BJ (cell line): ENCODE measurements at places on chromosomes 5 and 9. TPM values are rescaled to one million over a fixed set of nuclear protein-coding genes. Genes with fewer than 3 reads are reported as not detected.

The SLC34A1 gene
- not detected in 2 replicates for polyA plus RNA-seq

The TGFBI gene
- 987 and 1,228 TPM in 2 replicates for polyA plus RNA-seq

The CD14 gene
- 0.69 and 1.9 TPM in 2 replicates for polyA plus RNA-seq

The DNAI1 gene
- polyA plus RNA-seq = not detected in 2 replicates

The GPRIN1 gene
- 1.9 and 2.4 TPM in 2 replicates for polyA plus RNA-seq

The PIGO gene
- 18.7 and 26.9 TPM in 2 replicates for polyA plus RNA-seq

The CMBL gene
- 23.8 and 29.9 TPM in 2 replicates for polyA plus RNA-seq

The DCTN3 gene
- polyA plus RNA-seq = 74.7 and 149 TPM in 2 replicates

The TAF11L10 gene
- polyA plus RNA-seq = not detected in 2 replicates

The NUDT12 gene
- polyA plus RNA-seq = 3.4 and 7.7 TPM in 2 replicates

The INSL4 gene
- polyA plus RNA-seq = not detected in 2 replicates

The GCNT1 gene
- 23.0 and 39.3 TPM in 2 replicates for polyA plus RNA-seq

The TLE1 gene
- polyA plus RNA-seq = 8.8 and 9.6 TPM in 2 replicates

The IFNB1 gene
- polyA plus RNA-seq = not detected in 2 replicates

The LRRC19 gene
- polyA plus RNA-seq = not detected in 2 replicates

The AGXT2 gene
- polyA plus RNA-seq = not detected in 2 replicates

The ZBED3 gene
- polyA plus RNA-seq = 5.0 and 6.2 TPM in 2 replicates

The CCL19 gene
- polyA plus RNA-seq = not detected in 2 replicates

The GFPT2 gene
- 4.7 and 6.1 TPM in 2 replicates for polyA plus RNA-seq

The DNM1 gene
- polyA plus RNA-seq = 6.4 and 8.4 TPM in 2 replicates

The SPACA9 gene
- polyA plus RNA-seq = 3.4 and 5.1 TPM in 2 replicates

The POLR1E gene
- 21.6 and 28.7 TPM in 2 replicates for polyA plus RNA-seq

The SIT1 gene
- polyA plus RNA-seq = not detected in 2 replicates

The SLC2A8 gene
- 9.5 and 16.7 TPM in 2 replicates for polyA plus RNA-seq

The PCDHAC2 gene
- 0.06 TPM in 1 of 2 replicates, not detected in the other for polyA plus RNA-seq

The ZNF608 gene
- 0.43 and 0.54 TPM in 2 replicates for polyA plus RNA-seq

The HSPB3 gene
- 14.4 and 22.2 TPM in 2 replicates for polyA plus RNA-seq

The CCDC180 gene
- 0.36 and 0.55 TPM in 2 replicates for polyA plus RNA-seq

The ADCY2 gene
- not detected in 2 replicates for polyA plus RNA-seq

The SEMA5A gene
- polyA plus RNA-seq = 56.4 and 98.4 TPM in 2 replicates

The BTNL9 gene
- not detected in 2 replicates for polyA plus RNA-seq

The ITK gene
- polyA plus RNA-seq = not detected in 2 replicates

The PCDHB14 gene
- polyA plus RNA-seq = 0.42 and 0.47 TPM in 2 replicates

The C5orf58 gene
- polyA plus RNA-seq = not detected in 2 replicates

The SPINK4 gene
- not detected in 2 replicates for polyA plus RNA-seq

The ZNF879 gene
- 2.1 and 2.2 TPM in 2 replicates for polyA plus RNA-seq

The ADAMTS12 gene
- polyA plus RNA-seq = 25.6 and 30.1 TPM in 2 replicates

The GARNL3 gene
- 2.1 and 2.2 TPM in 2 replicates for polyA plus RNA-seq

The SVEP1 gene
- polyA plus RNA-seq = 24.8 and 33.5 TPM in 2 replicates

The ZBTB34 gene
- polyA plus RNA-seq = 4.2 and 5.5 TPM in 2 replicates

The RBM27 gene
- polyA plus RNA-seq = 13.7 and 19.0 TPM in 2 replicates

The RASGRF2 gene
- polyA plus RNA-seq = 0.85 and 1.3 TPM in 2 replicates

The FAM13B gene
- polyA plus RNA-seq = 12.6 and 22.3 TPM in 2 replicates

The NAIF1 gene
- 8.2 and 10.6 TPM in 2 replicates for polyA plus RNA-seq

The CCL21 gene
- polyA plus RNA-seq = not detected in 2 replicates

The LHX3 gene
- polyA plus RNA-seq = not detected in 2 replicates

The BSPRY gene
- polyA plus RNA-seq = not detected in 2 replicates

The BTNL8 gene
- polyA plus RNA-seq = not detected in 2 replicates

The LURAP1L gene
- polyA plus RNA-seq = 10.9 and 15.5 TPM in 2 replicates

The INSYN2B gene
- polyA plus RNA-seq = 2.0 and 2.4 TPM in 2 replicates

The PCDHB16 gene
- 0.21 and 0.32 TPM in 2 replicates for polyA plus RNA-seq

The ANKDD1B gene
- polyA plus RNA-seq = 0.18 and 0.32 TPM in 2 replicates

The DND1 gene
- polyA plus RNA-seq = 0.21 and 0.36 TPM in 2 replicates
